Progenitor cell of endocrine pancreas (in vitro differentiated cells): ENCODE measurements at places on chromosomes 6 and 20.

GRCh38 chr6:26273673-26274588 lies 91.1 kb upstream of the BTN3A2 start:
- peaks cover 1% of the 10 kb centered on the region for H3K36me3 ChIP-seq
- H3K4me1 ChIP-seq, result peaks cover 31% of the 10 kb centered on the region
- no peak overlapping the region for H3K27ac ChIP-seq
- DNase-seq, result no peak

- no peak overlapping the region for H3K27ac ChIP-seq
- peaks cover 1% of the 10 kb centered on the region for H3K36me3 ChIP-seq
- no peaks in the 10 kb centered on the region for H3K27me3 ChIP-seq
- H3K4me3 ChIP-seq, result no peak overlapping the region
- no peak for DNase-seq
These were observed 28.7 kb downstream of the ANKS1A start for GRCh38 chr6:34917626-34918285.

DNA sequence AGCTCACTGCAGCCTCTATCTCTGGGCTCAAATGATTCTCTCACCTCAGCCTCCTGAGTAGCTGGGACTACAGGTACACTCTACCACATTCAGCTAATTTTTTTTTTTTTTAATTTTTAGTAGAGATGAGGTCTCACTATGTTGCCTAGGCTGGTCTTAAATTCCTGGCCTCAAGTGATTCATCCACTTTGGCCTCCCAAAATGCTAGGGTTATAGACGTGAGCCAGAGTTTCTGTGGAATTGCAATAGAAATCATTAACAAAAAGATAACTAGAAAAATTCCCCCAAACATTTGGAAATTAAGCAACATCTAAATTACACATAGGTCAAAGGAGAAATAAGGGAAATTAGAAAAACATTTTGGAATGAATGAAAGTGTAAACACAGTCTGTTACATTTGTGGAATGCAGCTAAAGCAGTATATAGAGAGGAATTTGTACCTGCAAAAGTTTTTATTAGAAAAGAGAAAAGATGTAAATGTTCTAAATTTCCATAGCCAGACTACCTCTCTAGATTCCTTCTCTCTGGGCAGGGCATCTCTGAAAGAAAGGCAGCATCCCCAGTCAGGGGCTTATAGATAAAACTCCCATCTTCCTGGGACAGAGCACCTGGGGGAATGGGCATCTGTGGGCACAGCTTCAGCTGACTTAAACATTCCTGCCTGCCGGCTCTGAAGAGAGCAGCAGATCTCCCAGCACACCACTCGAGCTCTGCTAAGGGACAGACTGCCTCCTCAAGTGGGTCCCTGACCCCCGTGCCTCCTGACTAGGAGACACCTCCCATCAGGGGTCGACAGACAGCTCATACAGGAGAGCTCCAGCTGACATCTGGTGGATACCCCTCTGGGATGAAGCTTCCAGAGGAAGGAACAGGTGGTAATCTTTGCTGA lies 51.3 kb downstream of the ATRN start:
- H3K27me3 ChIP-seq, result no peaks in the 10 kb centered on the region
- no peak overlapping the region for H3K4me3 ChIP-seq
- H3K27ac ChIP-seq, result no peak overlapping the region
- H3K36me3 ChIP-seq, result peaks cover 59% of the 10 kb centered on the region

GRCh38 chr6:33431880-33432541 lies 12.1 kb downstream of the SYNGAP1 start:
- H3K36me3 ChIP-seq, result peaks cover 11% of the 10 kb centered on the region
- peaks cover 53% of the 10 kb centered on the region for H3K4me1 ChIP-seq
- H3K27me3 ChIP-seq, result no peaks in the 10 kb centered on the region
- H3K4me3 ChIP-seq, result peak overlapping the region; percentile 41
- no peak for DNase-seq

- peaks cover 3% of the 10 kb centered on the region for H3K36me3 ChIP-seq
- H3K27me3 ChIP-seq, result peaks cover 29% of the 10 kb centered on the region
- no peak overlapping the region for H3K27ac ChIP-seq
- DNase-seq, result no peak
- H3K4me1 ChIP-seq, result peaks cover 27% of the 10 kb centered on the region
These were observed 2.1 kb downstream of the FKBP1A start for GRCh38 chr20:1390581-1391403.

GRCh38 chr6:43769526-43770371 lies at the start of gene VEGFA:
Gene VEGFA (plus strand): TSS chr6:43770211.
- peak; percentile 90 for DNase-seq
- H3K36me3 ChIP-seq, result peaks cover 3% of the 10 kb centered on the region
- no peaks in the 10 kb centered on the region for H3K27me3 ChIP-seq
- peak within 1 kb of the TSS; percentile 97 for H3K27ac ChIP-seq

DNA sequence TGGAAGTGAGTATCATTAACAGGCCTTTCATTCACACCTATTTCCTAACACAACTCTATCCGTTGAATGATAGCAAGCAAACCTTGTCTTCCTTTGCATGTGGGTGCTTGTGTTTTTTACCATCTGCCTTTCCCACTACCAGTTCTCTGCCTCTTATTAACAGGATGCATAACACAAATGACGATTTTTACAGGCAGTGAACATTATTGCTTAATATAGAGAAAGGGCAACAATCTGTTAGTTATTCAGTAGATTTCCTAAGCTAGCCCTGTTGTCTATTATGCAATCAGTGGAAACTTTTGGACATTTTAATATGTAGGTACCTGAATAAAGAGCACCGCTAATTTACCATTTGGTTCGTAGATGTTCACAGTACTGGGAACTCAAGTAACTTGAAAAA lies 348.8 kb upstream of the PLCB4 start:
- H3K27ac ChIP-seq, result no peak overlapping the region
- no peak for DNase-seq
- H3K27me3 ChIP-seq, result no peaks in the 10 kb centered on the region
- H3K36me3 ChIP-seq, result no peaks in the 10 kb centered on the region
